ENCODE measurements at places on chromosomes 16 and 17.
A peak's percentile ranks its signal among the peaks of the same experiment; 100 is the strongest.

GRCh38 chr16:3099732-3100499 lies 822 bp upstream of the ZSCAN10 start:
- peaks cover 16% of the 10 kb centered on the region for H3K4me1 ChIP-seq
- DNase-seq: peak; percentile 86
- no peaks in the 10 kb centered on the region for H3K36me3 ChIP-seq
- peak overlapping the region; percentile 86 for H3K4me3 ChIP-seq
- peak overlapping the region; percentile 93 for H3K27ac ChIP-seq

- no peak for DNase-seq
- H3K27ac ChIP-seq: no peak overlapping the region
- peaks cover 3% of the 10 kb centered on the region for H3K4me1 ChIP-seq
- no peak overlapping the region for H3K4me3 ChIP-seq
Observed at GRCh38 chr16:66131156-66131807, 235.2 kb upstream of the CDH5 start.

DNA sequence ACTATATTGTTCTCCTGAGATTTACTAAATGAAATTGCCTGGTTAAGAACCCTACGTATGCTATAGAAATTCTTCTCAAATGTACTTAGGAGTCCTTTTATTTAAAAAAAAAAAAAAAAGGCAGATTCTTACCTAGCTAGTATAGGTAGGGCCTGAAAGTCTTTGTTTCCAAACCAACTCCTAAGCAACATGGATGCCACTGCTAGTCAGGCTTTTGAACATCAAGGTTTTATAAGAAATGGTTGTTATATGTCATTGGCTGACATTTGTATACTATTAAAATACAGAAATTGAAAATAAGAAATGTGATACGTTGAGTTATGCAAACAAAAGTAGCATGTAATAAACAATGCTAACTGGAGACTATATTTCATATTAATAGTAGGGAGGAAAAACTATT lies 1.2 kb downstream of the EVI2A start:
- no peak for DNase-seq
- H3K27ac ChIP-seq: no peak overlapping the region
- H3K27me3 ChIP-seq: no peaks in the 10 kb centered on the region
- H3K4me1 ChIP-seq: no peaks in the 10 kb centered on the region
- no peak overlapping the region for H3K4me3 ChIP-seq

- no peak overlapping the region for H3K27ac ChIP-seq
- H3K36me3 ChIP-seq: no peaks in the 10 kb centered on the region
- no peaks in the 10 kb centered on the region for H3K27me3 ChIP-seq
- DNase-seq: no peak
- peaks cover 11% of the 10 kb centered on the region for H3K4me1 ChIP-seq
Observed at GRCh38 chr16:57007050-57007449, 17.7 kb downstream of the NLRC5 start.

GRCh38 chr17:7466639-7467341 lies 12.6 kb downstream of the ZBTB4 start:
- H3K27ac ChIP-seq: no peak overlapping the region
- no peaks in the 10 kb centered on the region for H3K27me3 ChIP-seq
- DNase-seq: no peak

Measured in H1 (cell line).